Cardiac atrium fibroblast (primary cell): ENCODE measurements at places on chromosomes 6 and 20. TPM values are rescaled to one million over a fixed set of nuclear protein-coding genes. Genes with fewer than 3 reads are reported as not detected.

The ESR1 gene
- total RNA-seq = under 0.01 and 0.16 TPM in 2 replicates

The VNN1 gene
- not detected in 2 replicates for total RNA-seq

The FAM162B gene
- 2.3 and 5.4 TPM in 2 replicates for total RNA-seq

The UST gene
- 16.6 and 20.1 TPM in 2 replicates for total RNA-seq

The EYA2 gene
- total RNA-seq = 3.6 and 4.2 TPM in 2 replicates

The SH3BGRL2 gene
- total RNA-seq = 1.6 and 2.0 TPM in 2 replicates

The TSPYL1 gene
- 46.0 and 51.8 TPM in 2 replicates for total RNA-seq

The ZNF165 gene
- total RNA-seq = 0.16 and 0.36 TPM in 2 replicates

The SLC17A9 gene
- total RNA-seq = 6.3 and 19.3 TPM in 2 replicates

The OPN5 gene
- not detected in 2 replicates for total RNA-seq
